ENCODE measurements at places on chromosomes 12 and 14.

GRCh38 chr12:28308891-28309290 lies 118.6 kb downstream of the CCDC91 start:
- no peak for DNase-seq

DNA sequence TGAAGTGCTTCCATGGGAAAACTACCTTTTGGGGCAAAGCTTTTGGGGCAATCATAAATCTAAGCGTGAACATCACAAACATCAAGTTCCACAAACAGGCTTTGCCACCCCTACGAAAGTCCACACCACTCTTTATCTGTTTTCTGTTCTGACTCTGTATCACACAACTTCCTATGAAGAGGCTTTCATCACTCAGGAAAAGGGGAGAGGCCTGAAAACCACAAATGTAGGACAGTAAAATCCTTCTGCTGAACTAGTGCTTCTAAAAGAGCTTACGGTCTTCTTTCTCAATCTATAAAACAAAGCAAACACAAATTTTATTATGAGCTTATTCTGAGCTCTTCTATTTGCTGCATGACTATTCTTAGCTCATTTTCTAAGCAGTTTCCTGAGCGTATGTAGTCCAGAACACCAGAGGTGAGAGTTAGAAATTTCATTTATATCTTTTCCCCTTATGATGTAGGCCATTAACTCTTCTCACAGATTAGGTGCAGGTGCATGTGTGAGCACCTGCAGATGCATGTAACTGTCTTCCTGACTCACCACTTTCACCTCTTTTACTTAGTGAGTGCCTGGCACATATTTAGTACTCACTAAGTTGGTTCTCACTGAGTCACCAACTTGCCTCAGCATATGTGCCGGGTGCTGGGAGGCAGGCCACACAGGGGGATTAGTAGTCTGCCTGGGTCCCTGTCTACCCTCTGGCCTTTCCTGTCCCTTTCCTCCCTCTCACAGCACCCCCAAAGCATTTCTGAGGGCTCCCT lies 32.9 kb upstream of the SYCP3 start:
- DNase-seq: no peak

GRCh38 chr12:77979597-77980250 lies 149.0 kb downstream of the NAV3 start:
- no peak for DNase-seq

DNA sequence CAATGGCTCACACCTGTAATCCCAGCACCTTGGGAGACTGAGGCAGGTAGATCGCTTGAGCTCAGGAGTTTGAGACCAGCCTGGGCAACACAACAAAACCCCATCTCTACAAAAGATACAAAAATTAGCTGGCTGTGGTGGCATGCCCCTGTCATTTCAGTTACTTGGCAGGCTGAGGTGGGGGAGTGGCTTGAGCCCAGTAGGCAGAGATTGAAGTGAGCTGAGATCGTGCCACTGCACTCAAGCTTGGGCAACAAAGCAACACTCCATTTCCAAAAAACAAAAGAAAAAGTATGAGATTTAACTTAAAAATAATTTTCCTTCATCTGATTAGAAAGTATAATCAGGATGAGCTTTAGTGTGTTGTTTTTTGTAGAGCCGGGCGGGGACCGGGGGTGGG lies 47.9 kb upstream of the BCAT1 start:
- DNase-seq: no peak

DNA sequence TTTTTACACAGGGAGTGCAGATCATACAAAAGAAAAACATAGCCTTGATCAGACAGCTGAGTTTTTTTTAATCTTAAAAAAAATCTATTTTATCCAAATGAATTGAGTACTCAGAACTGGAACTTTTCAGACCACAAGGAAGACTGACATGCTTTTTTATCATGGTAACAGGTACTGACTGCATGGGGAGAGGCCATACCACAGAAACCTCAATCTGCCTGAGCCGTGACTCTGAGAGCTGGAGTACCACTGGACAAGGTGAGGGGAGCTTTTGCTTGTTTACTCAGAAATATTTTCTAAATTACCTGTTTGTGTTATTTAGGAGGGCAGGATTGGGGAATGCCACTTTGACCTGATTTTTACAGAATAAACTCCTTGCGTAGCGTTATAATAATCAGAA lies 143.9 kb downstream of the ALX1 start:
- no peak for DNase-seq

DNA sequence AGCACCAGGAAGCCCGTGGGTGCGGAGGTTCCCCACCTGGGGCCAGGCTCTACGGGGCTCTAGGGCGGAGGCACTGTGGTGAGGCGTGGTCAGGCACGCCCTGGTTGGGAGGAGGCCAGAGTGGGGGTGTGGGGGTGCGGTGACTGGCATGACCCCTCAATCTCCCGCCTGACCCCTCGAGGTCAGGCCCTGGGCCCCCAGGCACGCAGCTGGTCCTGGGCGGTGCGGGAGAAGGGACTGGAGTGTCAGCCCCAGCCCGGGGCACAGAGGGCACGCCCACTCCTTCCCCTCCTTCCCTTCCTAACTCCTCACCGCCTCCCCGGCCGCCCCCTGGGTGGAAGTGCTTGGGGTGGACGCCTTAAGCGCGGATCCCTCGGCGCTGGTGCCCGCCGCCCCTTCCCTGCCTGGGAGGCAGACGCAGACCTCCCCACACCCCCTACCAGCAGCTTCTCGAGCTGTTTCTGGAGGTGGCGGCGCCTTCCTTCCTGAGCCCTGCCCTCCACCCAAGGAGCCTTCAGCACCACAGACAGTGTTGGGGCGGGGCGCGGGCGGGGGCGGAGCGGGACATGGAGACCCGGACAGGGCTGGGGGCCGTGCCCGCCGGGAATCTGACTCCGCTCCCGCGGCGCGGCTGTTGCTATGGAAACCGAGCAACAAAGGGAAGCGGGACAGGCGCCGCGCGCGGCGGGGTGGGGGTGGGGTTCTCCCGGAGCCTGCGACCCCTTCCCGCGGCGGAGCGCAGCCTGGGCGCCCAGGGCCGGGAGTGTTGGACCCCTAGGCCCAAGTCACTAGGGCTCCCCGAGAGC lies 741 bp upstream of the CRIP2 start:
- DNase-seq: peak; percentile 71

GRCh38 chr14:63164108-63164683 lies 40.0 kb upstream of the RHOJ start:
- no peak for DNase-seq

GRCh38 chr14:96363751-96364336 lies 518 bp downstream of the GSKIP start:
- DNase-seq: peak; percentile 43

All from fibroblast of gingiva (primary cell).